ENCODE measurements at places on chromosomes 2 and 18.

- DNase-seq: no peak
Observed at GRCh38 chr2:161223139-161223732, 63.0 kb downstream of the TANK start.

- no peak for DNase-seq
Observed at GRCh38 chr18:26511339-26512071, 36.8 kb downstream of the KCTD1 start.

- no peak for DNase-seq
Observed at GRCh38 chr18:35378574-35378896, 1.4 kb upstream of the ZNF396 start.

DNA sequence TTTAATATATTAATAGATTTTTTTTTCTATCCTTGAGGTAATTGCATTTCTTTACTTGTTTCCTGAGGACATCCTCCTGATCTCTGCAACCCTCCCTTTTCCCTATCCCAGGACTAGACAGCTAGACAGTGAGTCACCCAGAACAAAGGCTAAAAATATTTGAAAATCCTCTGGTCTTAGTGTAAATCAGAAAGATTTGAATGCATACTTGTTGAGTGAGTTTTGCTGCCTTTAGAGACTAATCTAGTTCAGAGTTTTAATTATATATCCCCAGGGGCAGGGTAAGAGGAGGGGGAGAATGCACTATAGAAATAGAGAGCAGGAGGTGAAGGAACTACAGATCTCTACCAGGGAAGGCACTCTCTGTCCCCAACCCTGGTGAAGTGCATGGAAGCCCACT is 202.3 kb upstream of the TCF4 start:
- no peak for DNase-seq

DNA sequence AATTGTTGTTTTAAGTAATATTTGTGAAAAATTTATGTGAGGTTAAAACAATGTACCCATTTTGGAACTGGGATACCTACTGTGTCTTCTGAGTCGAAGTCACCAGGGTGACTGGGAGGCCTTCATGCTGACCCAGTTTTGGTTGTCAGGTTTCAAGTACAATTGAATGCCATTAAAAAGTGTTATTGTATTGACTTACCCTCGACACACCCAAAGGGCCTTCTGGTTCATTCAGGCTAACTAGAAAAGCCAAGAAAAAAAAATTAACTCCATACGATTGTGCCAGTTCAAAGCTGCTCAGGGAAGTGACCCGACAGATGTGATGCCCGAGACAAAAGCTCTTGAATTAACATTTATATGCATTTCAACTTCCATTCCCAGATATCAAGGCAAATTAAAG is 190.0 kb downstream of the ST6GAL2 start:
- DNase-seq: no peak

GRCh38 chr2:152437276-152438108 is 102.5 kb downstream of the FMNL2 start:
- DNase-seq: no peak

DNA sequence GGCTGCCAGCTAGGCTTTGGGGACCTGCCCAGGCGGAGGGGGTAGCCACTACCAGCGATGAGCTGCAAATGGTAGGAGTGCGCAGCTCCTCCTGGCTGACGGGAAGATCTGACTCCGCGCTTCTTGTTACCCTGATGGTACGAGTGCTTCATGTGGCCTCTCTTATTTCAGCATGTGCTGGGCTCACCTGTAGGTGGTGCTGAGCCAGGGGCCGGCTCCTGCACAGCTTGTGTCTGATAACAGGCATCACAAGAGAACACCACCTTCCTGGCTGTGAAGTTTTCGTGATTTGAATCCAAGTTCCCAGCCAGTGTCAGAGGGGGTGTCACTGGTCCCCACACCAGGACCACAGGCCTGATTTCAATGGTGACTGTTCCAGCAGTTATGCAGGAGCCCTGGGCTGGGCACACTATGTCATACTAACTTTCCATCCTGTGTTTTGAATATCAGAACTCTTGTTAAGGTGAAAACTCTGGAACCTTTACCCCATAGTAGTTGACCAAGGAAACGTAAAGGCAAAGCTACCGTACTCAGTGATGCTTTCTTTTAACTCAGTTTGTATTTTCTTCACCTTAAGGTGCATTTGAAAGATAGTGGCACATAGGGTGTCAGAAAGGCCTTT is 28.0 kb downstream of the APCDD1 start:
- DNase-seq: no peak
